ENCODE measurements at places on chromosomes 3 and 15.

DNA sequence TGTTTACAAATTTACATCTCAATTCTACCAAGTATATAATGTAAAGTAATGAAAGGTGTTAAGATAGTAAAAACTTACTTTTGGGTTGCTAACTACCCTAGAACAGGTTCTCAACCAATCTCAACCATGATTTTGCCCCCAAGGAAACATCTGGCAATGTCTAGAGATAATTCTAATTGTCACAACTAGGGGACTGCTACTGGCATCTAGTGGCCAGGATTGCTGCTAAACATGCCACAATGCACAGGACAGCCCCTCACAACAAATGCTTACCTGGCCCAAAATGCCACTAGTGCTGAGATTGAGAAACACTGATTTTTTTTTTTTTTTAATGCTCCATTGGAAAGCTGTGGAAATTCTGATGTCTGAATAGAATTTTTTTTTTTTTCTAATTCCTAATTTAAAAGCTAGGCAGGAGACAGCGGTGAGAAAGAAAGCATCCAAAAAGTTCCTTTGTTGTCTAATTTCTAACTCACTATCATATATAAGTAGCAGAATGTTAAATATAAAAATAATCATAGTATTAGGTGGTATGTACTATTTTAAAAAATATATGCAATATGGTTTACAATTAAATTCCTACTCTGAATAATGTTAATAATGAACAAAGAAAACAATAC, 81.5 kb downstream of the TJP1 start:
- DNase-seq, result no peak

GRCh38 chr3:141255846-141256261, 24.2 kb downstream of the PXYLP1 start:
- no peak for DNase-seq

GRCh38 chr3:99648101-99648500, 9.7 kb downstream of the COL8A1 start:
- no peak for DNase-seq

- DNase-seq, result no peak
Measured at GRCh38 chr15:78440375-78441373, 2.7 kb downstream of the IREB2 start.

GRCh38 chr3:194396859-194397756, 2.0 kb downstream of the GP5 start:
- no peak for DNase-seq

- DNase-seq, result no peak
Measured at GRCh38 chr3:69282181-69282580, 103.7 kb downstream of the FRMD4B start.

GRCh38 chr3:171747223-171747920, 62.9 kb downstream of the PLD1 start:
- DNase-seq, result no peak

DNA sequence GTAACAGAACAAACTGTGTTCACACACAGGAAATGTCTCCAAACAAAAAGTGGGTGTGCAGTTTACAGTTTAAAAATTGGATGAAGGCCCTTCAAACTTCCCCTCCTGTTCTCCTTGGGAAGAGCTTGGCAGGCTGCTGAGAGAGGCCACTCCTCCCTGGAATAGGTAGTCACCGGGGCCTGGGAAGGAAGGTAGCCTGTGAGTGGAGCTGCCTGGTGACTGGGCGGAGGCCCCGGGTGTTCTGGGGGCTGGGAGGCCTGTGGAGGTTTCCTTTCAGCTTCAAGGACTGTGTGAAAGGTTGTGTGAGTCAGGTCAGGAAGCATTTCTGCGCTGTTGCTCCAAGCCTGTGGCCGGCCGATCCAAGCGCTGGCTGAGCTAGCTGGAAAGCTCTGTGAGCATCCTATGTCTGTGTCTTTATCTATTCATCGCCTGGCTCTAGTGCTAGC, 14.1 kb downstream of the SLCO3A1 start:
- no peak for DNase-seq

DNA sequence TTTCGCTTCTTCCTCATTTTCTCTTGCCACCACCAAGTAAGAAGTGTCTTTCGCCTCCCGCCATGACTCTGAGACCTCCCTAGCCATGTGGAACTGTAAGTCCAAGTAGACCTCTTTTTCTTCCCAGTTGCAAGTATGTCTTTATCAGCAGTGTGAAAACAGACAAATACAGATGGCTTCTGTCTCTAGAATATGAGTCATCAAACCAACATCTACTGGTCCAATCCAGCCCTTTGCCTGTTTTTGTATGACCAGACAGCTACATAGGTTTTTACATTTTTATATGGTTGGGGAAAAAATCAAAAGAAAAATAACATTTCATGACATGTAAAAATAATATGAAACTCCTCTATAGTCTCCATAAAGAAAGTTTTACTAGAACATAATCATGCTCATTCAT, 118.7 kb upstream of the PTPRG start:
- DNase-seq, result no peak

DNA sequence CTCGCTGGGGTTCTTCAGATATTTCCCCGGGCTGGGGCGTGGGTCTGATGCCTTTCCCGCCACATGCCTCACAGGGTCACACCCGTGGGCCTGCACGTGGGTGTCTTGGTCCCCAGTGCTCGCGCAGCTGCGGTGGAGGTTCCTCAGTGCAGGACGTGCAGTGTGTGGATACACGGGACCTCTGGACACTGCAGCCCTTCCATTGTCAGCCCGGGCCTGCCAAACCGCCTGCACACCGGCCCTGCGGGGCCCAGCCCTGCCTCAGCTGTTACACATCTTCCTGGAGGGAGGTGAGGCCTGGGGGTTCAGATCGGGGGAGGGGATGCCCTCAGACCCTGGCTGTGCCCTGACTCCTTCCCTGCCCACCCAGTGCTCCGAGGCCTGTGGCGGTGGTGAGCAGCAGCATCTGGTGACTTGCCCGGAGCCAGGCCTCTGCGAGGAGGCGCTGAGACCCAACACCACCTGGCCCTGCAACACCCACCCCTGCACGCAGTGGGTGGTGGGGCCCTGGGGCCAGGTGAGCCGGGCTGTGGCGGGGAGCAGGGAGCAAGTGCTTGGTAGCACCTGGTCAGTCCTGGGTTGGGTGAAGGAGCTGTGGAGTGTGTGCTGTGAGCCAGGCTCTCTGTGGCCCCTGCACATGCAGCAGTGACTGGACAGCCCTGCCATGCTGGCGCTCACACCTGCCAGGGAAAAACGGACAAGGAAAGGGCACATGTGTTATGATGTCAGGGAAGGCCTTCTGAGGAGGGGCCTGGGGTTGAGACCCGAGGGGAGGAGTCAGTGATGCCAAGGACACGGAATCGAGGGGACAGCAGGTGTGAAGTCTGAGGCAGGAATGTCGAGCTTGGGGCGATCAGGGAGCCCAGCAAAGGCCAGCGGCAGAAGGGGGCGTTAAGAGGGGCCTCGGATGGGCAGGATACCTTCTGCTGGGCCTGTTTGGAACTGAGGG, 88.9 kb downstream of the TBC1D2B start:
- no peak for DNase-seq

DNA sequence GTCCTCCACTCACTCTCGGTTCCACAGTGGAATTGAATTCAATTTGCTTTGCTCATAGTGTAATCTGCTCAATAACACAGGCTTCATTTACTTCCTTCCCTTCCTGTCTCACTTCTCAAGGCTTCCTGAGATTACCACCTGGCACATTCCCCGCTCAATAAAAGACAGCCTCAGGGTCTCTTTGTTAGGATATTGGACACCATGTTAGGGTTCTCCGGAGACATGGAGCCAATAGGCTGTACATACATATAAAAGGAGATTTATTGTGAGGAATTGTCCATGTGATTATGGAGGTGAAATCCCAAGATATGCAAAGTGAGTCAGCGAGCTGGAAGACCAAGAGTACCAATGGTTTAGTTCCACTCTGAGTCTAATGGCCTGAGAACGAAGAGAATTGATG, 974.5 kb downstream of the CADM2 start:
- DNase-seq, result no peak

DNA sequence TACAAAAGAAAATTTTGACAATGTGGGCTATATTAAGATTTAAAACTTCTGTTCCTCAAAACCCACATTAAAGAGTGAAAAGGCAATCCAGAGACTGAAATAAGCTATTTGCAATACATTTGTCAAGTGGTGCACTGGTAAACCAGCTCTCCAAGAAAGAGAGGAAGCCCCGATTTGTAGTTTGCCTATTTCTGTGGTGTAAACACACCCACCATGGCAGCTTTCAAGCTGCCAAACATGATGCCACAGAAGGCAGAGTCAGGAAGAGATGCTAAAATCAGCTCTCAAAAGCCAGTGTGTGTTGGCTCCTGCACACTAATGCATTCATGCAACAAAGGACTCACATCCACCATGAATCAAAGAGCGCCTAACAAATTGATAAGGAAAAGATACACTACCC, 17.5 kb downstream of the RFTN1 start:
- DNase-seq, result no peak

GRCh38 chr3:114418107-114418506, 124.3 kb downstream of the TIGIT start:
- DNase-seq, result no peak

DNA sequence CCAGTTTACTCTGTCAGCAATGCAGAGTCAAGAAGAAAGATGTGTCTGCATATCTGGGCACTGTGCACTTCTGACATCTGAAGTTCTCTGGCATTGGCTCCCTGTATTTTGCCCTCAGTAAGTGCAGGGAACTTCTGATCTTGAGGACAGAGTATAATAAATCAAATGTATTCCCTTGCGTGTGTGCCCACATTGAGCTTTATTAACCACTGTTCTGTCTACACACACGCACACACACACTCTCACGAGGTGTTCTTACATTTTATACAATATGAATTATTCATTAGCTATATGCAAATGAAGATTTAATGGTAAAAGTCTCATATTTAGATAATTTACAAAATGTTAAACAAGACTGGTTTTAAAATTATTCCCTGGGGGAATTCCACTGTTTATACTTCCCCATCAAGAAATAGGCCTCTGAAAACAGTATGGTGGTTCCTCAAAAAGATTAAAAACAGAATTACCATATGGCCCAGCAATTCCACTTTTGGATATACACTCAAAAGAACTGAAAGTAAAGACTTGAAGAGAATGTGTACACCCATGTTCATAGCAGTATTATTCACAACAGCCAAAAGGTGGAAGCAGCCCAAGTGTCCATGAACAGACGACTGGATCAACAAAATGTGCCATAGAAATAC, 24.6 kb upstream of the ANPEP start:
- no peak for DNase-seq

DNA sequence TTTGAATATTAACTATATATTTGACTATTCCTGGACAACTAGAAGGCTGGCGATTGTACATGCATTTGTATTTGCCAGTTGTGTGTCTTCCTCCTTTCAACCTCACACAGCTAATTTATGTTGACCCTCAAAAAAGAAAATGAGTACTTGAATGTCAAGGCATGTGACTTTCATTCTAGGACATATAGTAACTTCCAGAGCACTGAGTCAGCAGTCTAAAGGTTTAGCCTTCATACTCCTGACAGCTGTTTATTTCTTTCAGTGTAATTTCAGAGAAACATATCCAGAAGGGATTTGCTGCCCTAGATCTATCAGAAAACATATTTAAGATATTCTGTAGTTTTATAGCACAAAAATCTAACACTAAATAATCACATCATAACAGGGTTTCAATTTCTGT, 74.6 kb upstream of the GOLGA8J start:
- no peak for DNase-seq

- DNase-seq, result no peak
Measured at GRCh38 chr15:50783895-50784294, 18.4 kb upstream of the SPPL2A start.

- no peak for DNase-seq
Measured at GRCh38 chr3:51680663-51681230, 9.7 kb downstream of the TEX264 start.
